ENCODE measurements at places on chromosomes 1 and 21.

GRCh38 chr1:5333291-5333690, 658.9 kb downstream of the NPHP4 start:
- no peak for DNase-seq

GRCh38 chr1:221810406-221810805, 68.5 kb upstream of the DUSP10 start:
- no peak for DNase-seq

GRCh38 chr1:177950506-177950905, 19.4 kb downstream of the SEC16B start:
- DNase-seq = no peak

DNA sequence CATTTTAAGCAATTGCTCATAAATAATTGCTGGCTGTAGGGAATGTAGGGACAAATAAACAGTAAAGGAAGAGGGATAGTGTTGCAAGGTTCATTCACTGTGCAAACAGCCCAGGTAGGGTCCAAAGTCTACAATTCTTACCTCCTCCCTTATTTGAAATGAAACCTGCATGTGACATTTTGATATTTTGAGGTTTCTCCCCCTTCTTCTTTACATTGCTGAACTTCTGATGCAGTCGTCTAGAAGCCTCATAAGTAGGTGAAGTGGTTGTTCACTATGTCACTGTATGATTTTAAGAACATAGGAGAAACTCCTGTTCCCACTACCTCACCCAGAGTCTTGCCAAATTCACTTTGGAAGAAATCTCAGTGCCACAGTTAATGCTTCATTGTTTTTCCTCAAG, 16.1 kb downstream of the F5 start:
- DNase-seq = no peak

- no peak for DNase-seq
These were observed 108.7 kb upstream of the COL6A1 start for GRCh38 chr21:45872902-45873301.

GRCh38 chr1:173044656-173045055, 6.1 kb downstream of the TNFSF18 start:
- no peak for DNase-seq

DNA sequence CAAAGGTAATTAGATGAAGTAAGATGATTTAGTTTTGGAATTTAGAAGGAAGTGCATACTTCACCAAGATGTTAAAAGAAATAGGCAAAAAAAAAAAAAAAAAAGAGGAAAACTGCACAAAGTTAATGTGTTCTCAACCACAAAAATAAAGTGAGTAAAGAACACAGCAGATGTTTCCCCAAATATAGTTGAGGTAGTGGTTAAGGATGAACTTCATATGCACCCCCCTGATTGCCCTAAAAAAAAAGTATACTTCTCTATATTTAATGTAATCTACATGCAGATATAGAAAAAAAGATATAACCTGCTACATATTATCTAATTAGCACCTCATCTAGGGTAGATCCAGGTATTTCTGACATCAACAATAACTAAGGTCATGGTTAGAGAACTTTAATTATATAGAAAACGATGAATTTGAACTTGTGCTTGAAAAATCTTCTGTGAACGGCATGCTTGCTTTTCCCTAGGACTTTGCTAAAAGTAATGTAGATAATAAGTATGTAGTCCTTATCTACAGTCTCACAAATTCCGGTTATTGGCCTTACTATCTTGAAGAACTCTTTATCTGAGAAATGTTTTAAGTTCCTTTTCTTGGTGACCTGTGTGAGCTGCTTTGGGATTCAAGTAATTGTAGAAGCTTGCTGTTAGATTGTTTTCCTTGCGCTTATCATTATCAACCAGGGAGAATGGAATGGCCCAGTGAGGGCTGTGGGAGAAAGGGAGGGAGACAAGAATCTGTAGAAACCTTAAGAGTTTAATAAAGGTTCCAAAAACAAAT, 70.1 kb upstream of the LRRC7 start:
- no peak for DNase-seq

- DNase-seq = no peak
These were observed 15.6 kb downstream of the PLXNA2 start for GRCh38 chr1:208228550-208228949.

GRCh38 chr1:221279146-221279545, 399.9 kb downstream of the HLX start:
- DNase-seq = no peak

DNA sequence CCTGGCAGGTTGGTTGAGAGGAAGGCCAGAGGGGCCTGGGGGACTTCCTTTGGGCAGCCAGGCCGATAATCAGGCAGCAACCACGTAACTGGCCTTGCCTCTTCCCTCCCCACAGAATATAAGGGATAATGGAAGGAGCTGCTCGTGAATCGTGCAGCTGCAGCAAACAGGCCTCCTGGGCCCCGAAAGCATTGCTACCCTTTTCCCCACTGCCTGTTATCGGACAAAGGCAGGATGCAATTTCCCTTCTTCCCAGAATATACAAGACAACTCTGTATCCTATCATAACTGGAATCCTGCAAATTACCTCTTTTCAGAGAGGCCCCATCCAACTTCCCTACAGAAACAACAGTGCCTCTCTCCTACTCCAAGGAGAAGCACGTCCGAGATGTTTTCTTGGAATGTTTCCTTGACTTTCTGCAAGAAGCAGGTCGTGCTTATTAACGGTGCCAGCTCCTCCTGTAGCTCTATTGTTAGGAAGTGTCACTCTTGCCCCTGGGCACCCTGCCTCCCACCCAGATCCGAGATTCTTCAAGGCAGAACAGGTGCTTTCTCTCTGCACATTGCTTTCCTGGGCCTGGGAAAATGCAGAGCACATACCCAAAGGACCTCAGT, 106.0 kb upstream of the TIAM1 start:
- DNase-seq = no peak

DNA sequence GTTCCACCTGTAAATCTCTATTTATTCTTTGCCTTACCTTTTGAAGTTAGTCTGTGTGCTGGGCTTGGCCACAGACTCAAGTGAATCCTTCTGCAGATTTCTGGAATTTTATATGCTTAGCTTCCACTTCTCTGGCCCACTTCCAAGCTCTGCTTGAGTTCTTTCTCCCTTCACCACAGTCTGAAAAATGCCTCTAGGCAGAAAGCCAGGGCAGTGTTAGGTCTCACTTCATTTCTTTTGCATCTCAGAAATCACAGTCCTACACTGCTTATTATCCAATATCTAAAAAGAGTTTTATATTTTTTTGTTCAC, 48.9 kb downstream of the INKA2 start:
- DNase-seq = no peak

GRCh38 chr1:159068886-159069285, 7.7 kb downstream of the AIM2 start:
- no peak for DNase-seq

GRCh38 chr1:20334103-20334502, 43.4 kb downstream of the VWA5B1 start:
- no peak for DNase-seq

GRCh38 chr1:191963286-191963685, 195.0 kb upstream of the RGS18 start:
- no peak for DNase-seq

GRCh38 chr1:15353839-15354579, 55.7 kb upstream of the EFHD2 start:
- DNase-seq = no peak

DNA sequence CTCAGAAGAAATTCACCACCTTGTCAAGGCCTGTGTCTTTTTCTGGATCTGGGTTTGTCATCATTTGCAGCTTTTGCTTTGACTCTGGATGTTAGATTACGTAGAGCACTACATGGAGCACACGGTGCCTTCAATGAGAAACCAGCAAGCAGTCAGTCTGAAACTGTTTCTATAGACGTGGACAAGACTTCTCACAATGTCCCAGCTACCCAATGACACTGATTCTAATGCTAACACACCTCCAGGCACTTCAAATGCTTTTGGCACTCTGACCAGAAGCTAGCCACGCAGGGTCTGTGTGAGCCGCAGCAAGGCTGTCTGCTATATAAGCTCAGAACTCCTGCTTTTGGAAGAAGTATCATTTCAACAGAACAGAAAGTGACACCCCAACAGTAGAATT, 38.2 kb downstream of the ITPKB start:
- DNase-seq = no peak

DNA sequence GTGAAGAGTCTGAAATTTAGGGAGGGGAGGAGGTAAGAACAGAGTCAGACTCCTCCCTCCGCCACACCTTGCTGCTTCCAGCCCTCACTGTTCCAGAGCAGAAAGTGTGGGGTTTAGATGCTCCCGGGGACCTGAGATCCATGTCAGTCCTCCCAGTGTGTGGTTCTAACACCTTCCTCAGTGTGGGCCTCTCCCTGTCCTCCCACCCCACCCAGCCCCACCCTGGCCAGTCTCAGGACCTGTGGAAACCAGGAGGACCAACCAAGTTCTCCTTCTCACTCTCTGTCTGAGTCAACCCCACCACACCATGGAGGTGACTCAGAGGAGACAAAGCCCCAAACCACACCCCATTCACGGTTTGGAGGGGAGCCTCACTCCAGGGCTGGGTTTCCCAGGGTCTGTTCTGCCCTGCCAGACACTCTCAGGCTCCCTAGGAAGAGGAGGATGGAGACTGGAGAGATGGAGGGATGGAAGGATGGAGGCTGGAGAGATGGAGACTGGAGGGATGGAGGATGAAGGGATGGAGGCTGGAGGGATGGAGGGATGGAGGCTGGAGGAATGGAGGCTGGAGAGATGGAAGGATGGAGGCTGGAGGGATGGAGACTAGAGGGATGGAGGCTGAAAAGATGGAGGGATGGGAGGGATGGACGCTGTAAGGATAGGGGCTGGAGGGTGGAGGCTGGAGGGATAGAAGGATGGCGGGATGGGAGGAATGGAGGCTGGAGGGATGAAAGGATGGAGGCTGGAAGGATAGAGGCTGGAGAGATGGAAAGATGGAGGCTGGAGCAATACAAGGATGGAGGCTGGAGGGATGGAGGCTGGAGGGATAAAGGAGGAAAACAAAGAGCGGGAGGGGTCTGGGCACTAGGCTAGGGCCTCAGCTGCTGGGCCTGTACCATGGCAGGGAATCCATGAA, 100.9 kb upstream of the RUNX3 start:
- no peak for DNase-seq

DNA sequence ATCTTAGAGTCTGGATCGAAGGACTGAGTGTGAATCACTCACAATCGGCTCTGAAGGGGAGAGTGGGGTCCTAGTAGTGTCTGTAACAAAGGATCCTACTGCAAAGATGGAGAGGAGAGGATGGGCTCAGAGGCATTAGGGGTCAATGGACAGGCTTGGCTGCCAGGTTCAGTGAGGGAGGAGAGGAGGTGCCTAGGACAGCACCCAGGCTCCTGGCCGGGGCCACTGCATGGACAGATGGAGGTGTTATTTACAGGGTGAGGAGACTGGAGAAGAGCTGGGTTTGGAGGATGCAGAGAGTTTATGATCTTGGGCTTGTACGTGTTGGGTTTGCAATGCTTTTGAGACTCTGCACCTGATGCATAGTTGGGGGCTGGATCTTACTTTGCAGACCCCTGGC, 658.9 kb downstream of the PTPRU start:
- no peak for DNase-seq

- DNase-seq = no peak
These were observed 208.2 kb downstream of the NFIA start for GRCh38 chr1:61290525-61290924.
